ENCODE measurements at places on chromosomes 7 and 10.
A peak's percentile ranks its signal among the peaks of the same experiment; 100 is the strongest.

GRCh38 chr7:27212497-27213432 is 12.9 kb upstream of the HOXA13 start:
- DNase-seq = no peak

DNA sequence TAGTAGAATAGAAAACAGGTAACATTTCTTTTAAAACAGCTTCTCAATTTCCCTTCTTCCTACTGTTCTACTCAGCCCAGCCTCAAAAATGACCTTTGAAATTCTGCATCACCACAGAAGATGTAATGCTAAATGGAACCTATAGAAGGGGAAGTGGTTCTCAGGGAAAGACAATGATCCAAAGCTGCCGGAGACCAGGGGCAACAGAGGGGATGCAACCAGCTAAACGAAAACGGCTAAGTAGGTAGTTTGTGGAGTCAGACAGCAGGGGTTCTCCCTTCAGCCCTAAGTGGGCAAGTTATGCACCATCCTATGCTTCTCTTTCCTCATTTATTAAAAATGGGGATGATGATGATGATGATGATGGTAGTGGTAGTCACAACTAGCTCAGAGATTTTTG is 214.3 kb downstream of the ELMO1 start:
- DNase-seq = no peak

GRCh38 chr7:435630-436366 is 83.8 kb downstream of the PDGFA start:
- DNase-seq = no peak

- no peak for DNase-seq
These were observed 16.7 kb downstream of the SEMA3A start for GRCh38 chr7:84177758-84178412.

DNA sequence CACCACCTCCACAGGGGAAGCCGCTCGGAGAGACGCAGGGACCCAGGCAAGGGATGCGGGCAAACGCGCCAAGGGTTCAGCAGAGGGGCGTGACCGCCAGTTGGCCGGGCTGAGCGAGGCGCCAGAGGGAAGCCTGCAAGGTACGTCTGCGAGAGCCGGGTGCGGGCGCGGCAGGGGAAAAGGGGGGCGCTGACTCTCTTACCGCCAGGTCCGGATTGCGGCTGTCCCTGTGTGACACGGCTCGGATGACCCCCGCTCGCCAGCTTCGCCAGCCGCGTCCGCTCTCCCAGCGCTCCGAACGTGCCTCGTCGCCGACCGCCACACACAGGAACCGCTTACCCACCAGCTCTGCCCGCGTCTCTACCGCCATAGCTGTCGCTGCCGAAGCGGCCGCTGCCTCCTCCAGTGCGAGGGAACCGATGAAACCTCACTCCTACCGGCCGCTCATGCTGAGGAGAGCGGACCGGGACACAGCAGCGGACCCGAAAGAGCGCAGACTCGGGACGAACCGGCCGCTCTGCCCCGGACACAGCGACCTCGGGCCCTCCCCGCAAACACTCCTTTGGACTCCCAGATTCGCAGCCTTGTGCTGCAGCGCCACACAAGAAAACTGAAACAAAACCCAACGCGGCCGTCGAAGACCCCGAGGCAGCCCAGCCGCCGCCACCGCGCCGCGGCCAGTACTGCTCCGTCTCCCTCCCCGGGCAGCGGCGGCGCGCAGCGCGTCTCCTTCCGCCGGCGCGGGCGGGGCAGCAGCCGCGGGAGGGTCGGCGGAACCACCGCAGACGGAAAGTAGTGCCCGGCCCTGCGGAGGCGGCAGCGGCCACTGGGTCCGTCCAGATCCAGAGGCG is at the start of gene JMJD1C:
Gene JMJD1C (minus strand): TSS at position 685 of the 851 bp plus-strand sequence. CDS start 315 bp downstream, at position 370.
- DNase-seq = peak; percentile 23

DNA sequence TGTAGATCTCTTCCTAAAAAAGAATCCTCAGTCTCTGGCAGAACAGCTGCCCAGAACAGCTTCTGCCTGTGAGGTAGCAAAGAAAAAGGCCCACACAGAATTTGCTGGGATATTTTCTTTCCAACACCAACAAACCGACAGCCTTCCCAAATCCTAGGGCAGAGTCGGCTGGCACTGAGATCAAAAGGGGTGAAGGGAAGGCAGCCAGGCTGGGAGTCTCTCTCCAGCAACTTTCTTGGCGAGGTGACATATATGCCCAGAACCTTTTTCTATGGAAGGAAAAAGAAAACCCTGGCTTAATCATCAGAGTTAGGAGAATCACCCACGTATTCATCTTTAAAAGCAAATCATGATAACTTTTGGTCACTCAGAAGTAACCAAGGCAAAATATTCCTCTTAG is 279.6 kb downstream of the DNAJB6 start:
- DNase-seq = no peak

- no peak for DNase-seq
These were observed 67.1 kb downstream of the C10orf143 start for GRCh38 chr10:130043491-130043890.

- no peak for DNase-seq
These were observed 529 bp downstream of the ZNF853 start for GRCh38 chr7:6615723-6616555.

- no peak for DNase-seq
These were observed 245.6 kb upstream of the FERD3L start for GRCh38 chr7:19390795-19391194.

DNA sequence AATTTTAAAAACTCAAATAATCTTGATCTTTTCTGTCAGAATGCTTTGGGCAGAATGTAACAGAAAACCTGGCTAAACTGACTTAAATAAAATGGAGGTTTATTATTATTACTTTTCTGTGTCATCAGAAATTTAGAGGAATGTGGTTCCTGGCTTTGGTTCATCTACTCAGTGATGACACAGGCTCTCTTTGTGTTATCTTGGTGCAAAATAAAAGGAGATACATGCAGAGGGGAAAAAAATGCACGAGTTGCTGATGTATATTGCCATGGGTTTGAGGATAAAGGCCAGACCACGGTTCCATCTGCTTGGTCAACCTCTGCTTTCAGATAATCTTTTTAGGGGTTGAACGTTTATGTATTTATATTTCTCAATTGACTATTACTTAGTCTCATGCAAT is 181.4 kb downstream of the SUGCT start:
- DNase-seq = no peak

- DNase-seq = no peak
These were observed 192.9 kb upstream of the MBL2 start for GRCh38 chr10:52965509-52965908.

- no peak for DNase-seq
These were observed 893.3 kb downstream of the SORCS1 start for GRCh38 chr10:106271237-106271636.

DNA sequence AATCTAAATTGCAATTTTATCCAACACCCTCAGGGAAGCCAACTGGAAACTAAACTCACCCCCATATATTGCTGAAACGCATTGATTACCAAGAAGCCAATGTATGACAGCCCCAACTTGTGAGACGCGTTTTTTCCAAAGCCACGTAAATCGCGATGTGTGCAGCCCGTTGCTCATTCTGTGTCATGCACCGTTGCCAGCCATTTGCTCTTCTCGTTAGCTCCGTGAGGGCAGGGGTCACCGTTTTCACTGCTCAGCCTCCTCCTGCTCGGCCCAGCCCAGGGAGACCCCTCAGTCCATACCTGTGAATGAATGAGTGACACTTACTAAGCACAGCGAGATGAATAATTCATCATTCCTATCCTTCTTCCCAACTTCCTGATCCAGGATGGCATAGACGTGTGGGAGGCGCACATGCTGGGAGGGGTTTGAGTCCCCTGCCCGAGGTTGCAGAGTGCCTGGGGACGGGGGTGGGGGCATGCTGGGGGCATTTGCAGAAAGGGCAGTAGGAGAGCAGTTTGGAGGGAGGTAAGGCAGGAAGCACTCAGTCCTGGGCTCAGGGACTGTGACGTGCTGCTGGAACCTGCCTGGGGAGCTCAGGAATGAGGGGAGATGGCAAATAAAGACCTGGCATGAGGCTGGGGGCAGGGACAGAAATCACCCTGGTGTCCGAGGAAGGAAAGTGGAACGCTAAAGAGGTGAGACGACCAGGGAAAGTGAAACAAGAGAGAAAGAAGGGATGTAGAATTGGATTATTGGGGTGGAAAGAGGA is 104.2 kb upstream of the SDK1 start:
- no peak for DNase-seq

DNA sequence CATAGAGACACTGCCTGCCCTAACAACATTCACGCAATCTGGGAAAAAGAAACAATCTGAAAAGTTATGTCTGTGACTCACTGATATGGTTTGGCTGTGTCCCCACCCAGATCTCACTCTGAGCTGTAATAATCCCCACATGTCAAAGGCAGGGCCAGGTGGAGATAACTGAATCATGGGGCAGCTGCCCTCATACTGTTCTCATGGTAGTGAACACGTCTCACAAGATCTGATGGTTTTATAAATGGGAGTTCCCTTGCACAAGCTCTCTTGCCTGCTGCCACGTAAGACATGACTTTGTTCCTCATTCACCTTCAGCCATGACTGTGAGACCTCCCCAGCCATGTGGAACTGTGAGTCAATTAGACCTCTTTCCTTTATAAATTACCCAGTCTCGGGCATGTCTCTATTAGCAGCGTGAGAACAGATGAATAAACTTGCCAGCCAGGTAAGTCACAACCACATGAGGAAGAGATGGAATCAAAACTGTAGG is 341.5 kb upstream of the AOAH start:
- DNase-seq = no peak

DNA sequence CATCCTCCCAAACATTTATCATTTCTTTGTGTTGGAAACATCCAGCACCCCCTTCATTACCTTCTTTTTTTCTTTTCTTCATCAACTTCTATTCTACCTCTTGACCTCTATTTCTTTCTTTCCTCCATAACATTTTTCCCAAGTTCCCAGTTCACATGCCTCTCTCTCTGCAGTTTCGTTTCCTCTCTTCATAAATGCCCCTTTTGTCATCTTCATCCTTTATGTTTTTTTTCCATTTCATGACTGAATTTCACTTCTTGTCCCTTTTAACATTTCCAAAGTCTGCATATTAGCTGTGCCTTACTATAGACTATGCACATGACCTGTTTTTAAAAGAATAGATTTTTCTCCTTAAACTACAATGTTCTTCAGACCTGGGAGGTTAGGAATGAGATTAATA is 23.7 kb downstream of the CPN1 start:
- no peak for DNase-seq

DNA sequence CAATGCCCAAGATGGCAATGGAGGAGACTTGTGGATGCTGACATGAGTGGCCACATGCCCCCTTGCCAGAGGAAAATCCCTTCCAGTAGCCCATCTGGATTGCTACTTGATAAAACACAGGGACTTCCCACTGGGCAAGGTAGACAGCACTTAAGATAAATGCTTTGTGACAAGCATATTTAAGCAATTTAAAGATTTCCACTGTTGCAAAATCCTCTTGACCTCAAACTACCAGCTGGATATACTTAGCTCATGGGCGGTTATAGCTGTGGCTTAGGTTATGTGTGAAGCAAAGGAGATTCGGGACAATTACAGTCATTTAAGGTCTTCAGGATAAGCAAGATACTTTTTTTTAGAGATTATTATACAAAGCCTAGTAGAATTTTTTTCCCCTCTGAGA is 238.1 kb downstream of the BMPER start:
- no peak for DNase-seq

- DNase-seq = no peak
These were observed 14.5 kb downstream of the GPRIN2 start for GRCh38 chr10:46541735-46542566.

- peak; percentile 36 for DNase-seq
These were observed 1.9 kb downstream of the FOXK1 start for GRCh38 chr7:4683884-4684565.

- no peak for DNase-seq
These were observed 42.6 kb upstream of the DNAH11 start for GRCh38 chr7:21500117-21500832.

GRCh38 chr7:12987238-12987637 is 299.8 kb downstream of the ARL4A start:
- no peak for DNase-seq

DNA sequence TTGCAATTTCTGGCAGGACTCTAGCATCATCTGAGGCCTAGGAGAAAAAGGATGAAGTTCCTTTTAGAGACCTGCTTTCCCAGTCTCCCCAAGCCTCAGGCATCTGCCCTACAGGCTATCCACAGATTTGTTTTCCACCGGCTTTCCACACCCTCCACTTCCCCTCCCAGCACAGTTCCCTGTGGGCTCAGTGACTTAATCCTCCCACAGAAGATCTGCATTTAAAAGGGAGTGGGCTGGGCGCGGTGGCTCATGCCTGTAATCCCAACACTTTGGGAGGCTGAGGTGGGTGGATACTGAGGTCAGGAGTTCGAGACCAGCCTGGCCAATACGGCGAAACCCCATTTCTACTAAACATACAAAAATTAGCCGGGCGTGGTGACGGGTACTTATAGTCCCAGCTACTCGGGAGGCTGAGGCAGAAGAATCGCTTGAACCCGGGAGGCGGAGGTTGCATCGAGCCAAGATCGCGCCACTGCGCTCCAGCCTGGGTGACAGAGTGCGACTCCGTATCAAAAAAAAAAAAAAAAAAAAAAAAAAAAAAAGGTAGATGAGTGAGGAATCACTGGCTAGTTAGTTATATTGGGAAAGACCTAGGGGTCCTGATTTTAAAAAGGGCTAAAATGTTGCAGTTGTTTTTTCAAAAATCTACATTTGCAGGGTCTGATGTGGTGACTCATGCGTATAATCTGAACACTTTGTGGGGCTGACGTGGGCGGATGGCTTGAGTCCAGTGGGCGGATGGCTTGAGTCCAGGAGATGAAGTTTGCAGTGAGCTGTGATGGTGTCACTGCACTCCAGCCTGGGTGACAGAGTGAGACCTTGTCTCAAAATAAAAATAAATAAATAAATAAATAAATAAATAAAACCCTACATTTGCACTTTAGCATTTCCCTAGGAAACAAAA is 119.5 kb downstream of the BAMBI start:
- DNase-seq = no peak

- DNase-seq = no peak
These were observed 11.2 kb downstream of the IL2RA start for GRCh38 chr10:6050801-6051445.

GRCh38 chr7:149856583-149856982 is 17.2 kb upstream of the ATP6V0E2 start:
- no peak for DNase-seq

DNA sequence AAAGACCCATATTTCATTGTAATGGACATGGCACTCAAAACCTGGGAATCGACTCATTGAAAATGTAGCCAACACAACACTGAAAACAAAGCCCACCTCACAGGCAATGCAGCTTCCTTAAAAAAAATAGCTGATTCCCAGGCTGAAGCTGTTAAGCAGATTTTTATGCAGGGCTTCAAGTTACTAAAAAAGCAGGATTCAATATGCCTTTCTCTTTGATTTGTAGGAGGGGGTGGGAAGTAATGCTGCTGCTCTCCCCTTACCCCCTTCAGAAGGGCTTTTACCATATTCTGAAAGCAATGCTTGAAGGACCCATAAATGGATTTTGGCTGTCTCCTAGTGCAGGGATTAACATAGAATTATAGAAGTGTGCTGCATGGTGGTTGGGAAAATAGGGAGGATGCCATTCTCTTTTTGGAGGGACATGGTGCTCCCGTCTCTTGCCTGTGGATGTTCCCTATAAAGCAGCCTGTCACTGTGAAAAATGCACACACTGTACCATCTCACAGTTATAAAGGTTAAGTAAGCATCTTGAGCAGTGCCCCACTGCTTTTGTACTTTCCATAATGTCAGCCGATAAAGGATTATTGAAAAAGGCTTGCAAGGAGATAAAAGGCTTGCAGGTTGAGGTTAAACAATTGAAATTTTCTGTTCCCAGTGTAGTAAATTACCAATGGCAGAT is 262.8 kb downstream of the AUTS2 start:
- DNase-seq = no peak

- no peak for DNase-seq
These were observed 18.7 kb downstream of the TSPAN15 start for GRCh38 chr10:69469976-69470375.

GRCh38 chr10:96321822-96322221 is 17.6 kb downstream of the DNTT start:
- no peak for DNase-seq
